Activated T-helper 1 cell treated with Interleukin-2 at 50 U/mL for 16 hours (primary cell): ENCODE measurements at places on chromosomes 7 and 10.
A peak's percentile ranks its signal among the peaks of the same experiment; 100 is the strongest.

- no peak for DNase-seq
These were observed 58.8 kb downstream of the GRB10 start for GRCh38 chr7:50723888-50724287.

GRCh38 chr10:114767986-114768821 is 53.4 kb upstream of the FHIP2A start:
- DNase-seq, result no peak

GRCh38 chr7:140724706-140725105 is 28.2 kb downstream of the NDUFB2 start:
- DNase-seq, result no peak

GRCh38 chr7:12493407-12493806 is 77.1 kb upstream of the SCIN start:
- no peak for DNase-seq

DNA sequence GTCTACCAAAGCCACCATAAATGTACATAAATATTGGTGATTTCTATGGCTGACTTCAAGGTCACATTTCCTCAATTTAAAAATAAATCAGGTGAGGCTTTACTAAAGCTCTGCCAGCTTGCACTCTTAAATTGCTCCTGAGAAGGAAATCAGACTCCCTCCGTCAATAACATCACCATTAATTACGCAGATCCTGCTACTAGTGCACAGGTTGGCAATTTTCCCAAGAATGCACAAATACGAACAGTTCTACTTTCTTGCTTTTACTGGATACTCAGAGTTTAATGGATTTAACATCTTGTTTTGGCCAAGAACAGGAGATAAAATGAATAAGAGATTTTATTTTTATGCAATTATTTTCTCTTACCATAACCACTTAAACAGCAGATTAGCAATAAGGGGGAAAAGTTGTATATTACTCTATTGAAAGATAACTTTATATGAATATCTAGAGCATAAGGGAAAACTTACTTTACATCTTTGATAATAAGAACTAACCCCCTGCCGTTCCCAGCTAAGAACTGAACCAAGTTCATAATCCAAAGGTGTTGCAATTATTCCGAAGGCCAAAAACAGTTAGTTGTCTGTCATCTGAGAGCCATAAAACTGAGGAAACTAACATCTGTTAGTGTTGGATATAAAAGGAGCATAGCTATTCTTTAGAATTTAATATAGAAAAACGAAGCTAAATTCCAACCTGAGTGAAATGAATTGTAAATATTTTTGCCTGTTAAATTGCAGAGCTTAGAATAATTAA is 140.5 kb downstream of the TWIST1 start:
- no peak for DNase-seq

DNA sequence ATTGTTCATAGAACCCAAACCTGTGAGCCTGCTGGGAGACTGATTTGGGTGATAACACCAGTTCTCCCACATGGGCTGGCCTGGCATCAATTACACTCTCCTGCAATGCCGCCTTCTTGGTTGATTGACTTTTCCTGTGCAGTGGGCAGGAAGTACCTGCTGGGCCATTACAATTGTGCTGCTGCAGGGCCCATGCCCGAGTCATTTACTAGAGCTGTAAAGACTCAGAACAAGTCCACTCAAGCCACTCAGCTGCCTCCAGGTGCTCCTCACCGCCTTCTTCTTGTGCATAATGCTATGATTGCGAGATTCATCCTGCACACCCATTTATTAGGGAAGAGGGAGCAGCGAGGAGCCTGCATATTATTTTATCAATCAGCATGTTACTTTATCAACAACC is 264.0 kb downstream of the TCERG1L start:
- DNase-seq, result no peak

GRCh38 chr7:129969881-129970446 is 17.2 kb upstream of the UBE2H start:
- DNase-seq, result no peak

- no peak for DNase-seq
These were observed 9.7 kb upstream of the CCNY start for GRCh38 chr10:35326466-35327235.

DNA sequence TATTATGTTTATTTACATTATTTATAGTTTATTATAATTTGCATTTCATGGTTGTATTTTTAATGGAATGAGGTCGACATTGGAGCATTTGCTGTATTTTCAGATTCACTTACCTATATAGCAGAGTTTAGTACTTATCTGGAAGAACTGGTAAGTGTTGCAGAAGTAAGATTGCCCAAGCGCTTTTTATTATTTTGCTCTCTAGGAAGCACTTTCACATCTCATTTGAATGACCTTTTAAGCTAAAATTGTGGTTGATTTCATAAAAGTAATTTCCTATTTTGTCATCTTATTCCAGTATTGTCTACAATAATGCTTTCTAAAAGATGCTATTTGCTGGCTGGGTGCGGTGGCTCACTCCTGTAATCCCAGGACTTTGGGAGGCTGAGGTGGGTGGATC is 28.6 kb downstream of the SEC61A2 start:
- DNase-seq, result no peak

DNA sequence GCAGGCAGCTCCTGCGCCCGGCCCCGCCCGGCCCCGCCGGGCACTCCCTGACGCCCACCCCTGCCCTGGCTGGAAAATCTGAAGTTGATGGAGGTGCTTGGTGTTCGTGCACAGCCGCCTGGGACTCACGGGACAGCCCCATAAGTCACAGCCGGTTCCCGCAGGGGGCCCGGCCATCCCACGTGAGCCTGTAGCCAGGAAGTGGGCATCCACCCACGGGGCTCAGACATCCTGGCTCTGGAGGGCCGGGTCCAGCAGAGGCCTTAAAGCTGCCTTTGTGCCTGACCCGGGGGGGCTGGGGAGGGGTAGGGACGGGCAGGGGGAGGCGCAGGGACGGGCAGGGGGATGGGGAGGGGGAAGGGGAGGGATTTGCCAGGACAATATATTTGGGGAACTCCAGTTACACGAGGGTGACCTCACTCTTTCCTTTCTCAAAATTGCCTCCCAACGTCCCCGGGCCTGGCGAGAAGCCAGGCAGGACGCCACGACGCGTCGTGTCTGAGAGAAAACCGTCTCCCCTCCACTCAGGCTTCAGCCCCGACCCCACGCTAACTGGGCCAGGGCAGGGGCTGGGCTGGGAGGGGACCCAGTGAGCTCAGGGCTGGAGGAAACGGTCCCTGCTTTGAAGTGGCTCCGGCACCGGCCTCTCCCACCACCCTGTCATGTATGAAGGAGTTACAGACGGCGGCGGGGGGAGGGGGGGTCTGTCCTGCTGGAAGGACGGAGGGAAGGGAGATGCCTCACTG is 82.1 kb upstream of the PDGFA start:
- peak; percentile 63 for DNase-seq

- DNase-seq, result no peak
These were observed 81.3 kb downstream of the SEMA3A start for GRCh38 chr7:84113286-84113685.

GRCh38 chr7:33794419-33794818 is 110.9 kb upstream of the BMPER start:
- no peak for DNase-seq

DNA sequence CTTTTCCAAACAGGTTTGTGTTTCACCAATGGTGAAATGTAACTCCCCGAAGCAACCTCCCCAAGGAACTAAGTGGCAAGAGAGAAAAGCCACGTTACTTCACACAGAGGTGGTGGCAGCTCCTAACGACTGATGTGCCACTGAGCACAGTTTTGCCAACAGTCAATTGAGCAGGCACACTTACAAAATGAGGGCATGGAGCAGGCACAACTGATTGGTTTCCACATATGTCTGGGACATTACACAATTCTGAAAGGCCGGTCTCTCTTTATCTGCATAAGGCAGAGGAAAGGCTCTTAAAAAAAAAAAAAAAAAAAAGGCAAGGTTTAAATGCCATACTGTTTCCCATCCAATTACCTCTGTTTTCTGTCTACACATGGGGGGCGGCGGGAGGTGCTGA is 86.7 kb downstream of the GFRA1 start:
- DNase-seq, result no peak

- DNase-seq, result no peak
These were observed 70.1 kb upstream of the CAMK1D start for GRCh38 chr10:12279281-12279680.

GRCh38 chr7:31093282-31093681 is 41.2 kb downstream of the ADCYAP1R1 start:
- DNase-seq, result no peak

GRCh38 chr10:86385806-86386205 is 19.2 kb upstream of the GRID1 start:
- no peak for DNase-seq

GRCh38 chr7:123400196-123400595 is 134.2 kb downstream of the IQUB start:
- DNase-seq, result no peak

DNA sequence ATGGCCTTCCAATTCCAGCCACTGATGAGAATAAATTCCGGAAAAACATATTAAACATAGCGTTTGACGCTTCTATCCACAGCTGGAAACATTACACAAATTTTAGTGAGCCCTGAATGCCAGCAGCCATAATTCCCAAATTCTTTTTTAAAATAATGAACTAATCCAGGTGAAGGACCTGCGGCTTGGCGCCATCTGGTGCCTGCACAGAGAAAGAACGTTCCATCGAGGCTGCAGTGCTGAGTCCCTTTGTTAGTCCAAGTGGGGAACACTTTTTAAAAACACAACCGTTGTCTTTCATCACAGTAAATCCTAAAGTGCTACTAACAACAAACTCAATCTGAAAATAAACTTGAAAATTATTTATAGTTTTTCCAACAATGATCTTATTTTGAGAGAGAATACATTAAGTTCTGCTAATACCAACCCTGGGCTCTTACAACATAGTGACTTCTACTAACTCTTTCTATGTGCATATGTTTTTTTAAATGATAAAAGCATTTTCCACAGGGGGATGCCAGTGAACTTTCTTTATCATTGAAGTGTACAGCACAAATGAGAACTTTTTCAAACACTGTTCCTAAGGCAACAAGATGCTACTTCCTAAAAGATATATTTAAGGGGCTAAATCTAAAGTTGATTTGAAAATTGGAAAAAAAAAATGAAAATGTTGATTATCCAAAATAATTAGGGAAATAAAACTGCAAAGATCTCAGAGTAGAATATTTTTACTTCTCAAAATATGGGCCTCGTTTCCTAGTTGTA is 166.9 kb upstream of the RNF32 start:
- no peak for DNase-seq

GRCh38 chr7:41029072-41029499 is 673.8 kb downstream of the INHBA start:
- no peak for DNase-seq

DNA sequence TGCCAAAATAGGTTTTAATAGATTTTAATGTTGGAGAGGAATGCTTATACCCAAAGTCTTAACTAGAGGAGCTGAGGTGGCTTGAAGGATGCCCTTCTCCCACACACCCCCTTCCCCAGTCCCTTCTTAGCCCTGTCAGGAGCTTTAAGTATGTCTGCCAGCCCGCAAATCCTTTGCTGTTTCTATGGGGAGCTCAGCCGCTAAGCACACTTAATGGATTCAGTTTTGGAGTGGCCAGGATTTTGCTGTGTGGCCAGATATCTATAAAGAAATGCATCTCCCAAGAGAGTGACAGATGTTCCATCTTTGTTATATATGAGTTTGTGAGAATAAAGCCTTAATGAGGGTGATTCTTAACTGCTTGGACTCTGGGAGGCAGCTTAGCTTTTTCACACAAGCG is 152.9 kb upstream of the ZNF32 start:
- DNase-seq, result no peak
